ENCODE measurements at places on chromosomes 16 and 17.

DNA sequence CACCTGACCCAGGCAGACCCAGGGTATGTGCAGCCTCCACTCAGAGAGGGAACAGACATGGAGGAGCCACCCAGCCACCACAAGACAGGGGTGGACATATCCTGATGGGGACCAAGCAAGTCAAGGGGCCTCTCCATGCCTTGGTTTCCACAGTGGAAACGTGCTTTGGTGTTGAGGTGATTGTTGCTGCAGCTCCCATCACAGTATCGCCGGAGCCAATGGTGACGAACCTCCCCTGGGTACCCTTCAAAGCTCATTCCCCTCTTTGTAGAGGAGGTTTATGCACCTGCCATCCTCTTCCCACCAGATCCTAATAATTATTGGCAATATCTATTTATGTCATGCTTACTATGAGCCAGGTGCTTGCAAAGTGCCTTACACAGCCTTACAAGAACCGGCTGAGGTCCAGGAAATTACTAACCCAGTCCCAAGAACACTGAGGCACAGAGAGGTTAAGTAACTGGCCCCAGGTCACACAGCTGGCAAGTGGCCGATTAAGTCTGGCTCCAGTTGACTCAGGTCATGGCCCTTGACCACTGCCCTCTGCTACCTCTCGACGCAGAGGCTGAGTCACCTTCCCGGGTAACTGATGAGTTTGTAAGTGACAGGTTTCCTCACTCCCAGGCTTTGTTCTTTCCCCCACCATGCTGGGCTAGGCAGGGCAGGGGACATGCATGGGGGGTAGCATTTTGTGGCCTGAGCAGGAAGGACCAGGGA, 20.6 kb downstream of the SLC12A3 start:
- H3K4me3 ChIP-seq = no peak overlapping the region
- DNase-seq = no peak
- H3K27ac ChIP-seq = no peak overlapping the region
- no peaks in the 10 kb centered on the region for H3K36me3 ChIP-seq

- no peaks in the 10 kb centered on the region for H3K27me3 ChIP-seq
- H3K36me3 ChIP-seq = no peaks in the 10 kb centered on the region
- no peak overlapping the region for H3K4me3 ChIP-seq
- H3K27ac ChIP-seq = no peak overlapping the region
- DNase-seq = no peak
- H3K4me1 ChIP-seq = no peaks in the 10 kb centered on the region
Measured at GRCh38 chr17:71232801-71233559, 887.8 kb upstream of the SOX9 start.

DNA sequence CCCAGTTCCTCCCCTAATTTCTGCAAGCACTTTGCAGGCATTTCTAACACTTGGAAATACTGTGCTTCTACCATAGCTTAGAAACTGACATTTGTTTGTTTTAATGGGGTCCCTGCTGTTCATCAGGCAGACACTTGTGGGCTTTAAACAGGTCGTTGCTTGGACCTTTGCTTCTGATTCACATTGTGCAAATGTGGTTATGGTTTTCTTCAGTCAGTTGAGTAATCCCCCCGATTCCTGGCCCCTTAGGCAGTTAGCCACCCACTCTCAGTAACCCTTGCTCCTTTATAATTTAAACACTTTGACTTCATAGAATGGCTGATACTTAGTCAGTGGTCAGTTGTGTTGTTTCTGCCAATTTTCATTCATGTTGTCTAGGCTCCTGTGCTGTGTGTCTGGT, 39.4 kb downstream of the SLC47A1 start:
- H3K27me3 ChIP-seq = peaks cover 2% of the 10 kb centered on the region
- H3K27ac ChIP-seq = no peak overlapping the region
- DNase-seq = no peak
- no peak overlapping the region for H3K4me3 ChIP-seq
- no peaks in the 10 kb centered on the region for H3K36me3 ChIP-seq

- H3K4me1 ChIP-seq = no peaks in the 10 kb centered on the region
- H3K27me3 ChIP-seq = peaks cover 67% of the 10 kb centered on the region
- H3K36me3 ChIP-seq = no peaks in the 10 kb centered on the region
- H3K27ac ChIP-seq = no peak overlapping the region
Measured at GRCh38 chr17:74146196-74146595, 57.3 kb upstream of the RPL38 start.

GRCh38 chr16:7315813-7316212, 16.8 kb upstream of the RBFOX1 start:
- no peaks in the 10 kb centered on the region for H3K27me3 ChIP-seq
- H3K36me3 ChIP-seq = no peaks in the 10 kb centered on the region
- H3K27ac ChIP-seq = peak overlapping the region; percentile 33
- H3K4me3 ChIP-seq = no peak overlapping the region

DNA sequence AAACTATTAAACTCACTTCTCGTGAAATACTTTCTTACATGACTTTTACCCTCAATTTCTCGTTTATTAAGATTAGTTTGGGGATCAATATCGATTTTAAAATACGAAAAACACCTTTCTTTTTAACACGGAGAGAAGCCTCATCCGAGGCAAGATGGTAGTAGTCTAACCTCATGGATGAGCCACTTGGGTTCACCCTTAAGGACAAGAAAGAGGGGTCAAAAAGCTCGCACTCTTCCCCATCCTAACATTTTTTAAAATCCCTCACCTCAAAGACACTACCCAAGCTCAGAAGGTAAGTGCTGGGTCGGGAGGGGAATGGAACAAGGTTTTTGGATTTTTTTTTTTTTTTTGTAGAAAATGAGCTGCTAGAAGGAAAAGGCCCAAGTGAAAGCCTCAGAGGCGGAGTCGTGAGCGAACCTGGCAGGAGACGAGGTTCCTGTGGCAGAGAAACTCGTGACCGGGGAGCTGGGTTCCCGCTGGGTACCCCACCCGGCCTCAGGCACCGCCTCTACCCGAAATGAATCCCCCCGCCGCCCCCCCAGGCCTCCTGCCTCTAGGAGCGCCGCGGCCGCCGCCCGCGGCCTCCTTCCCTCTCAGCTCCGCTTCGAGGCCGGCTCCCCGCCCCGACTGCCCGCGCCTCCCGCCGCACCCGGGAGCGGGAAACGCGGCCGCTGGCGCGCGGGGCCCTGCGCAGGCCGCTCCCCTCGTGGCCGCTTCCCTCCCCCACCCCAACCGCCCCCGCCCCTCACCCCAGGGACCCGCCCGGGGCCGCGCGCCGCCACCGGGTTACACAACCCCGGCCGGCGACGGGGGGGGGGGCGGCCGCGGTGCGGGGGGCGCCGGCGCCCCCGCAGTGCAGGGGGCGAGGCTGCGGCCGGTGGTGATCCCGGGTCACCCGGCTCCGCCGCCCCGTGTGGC, 1.6 kb downstream of the NUFIP2 start:
- H3K27ac ChIP-seq = peak overlapping the region; percentile 95
- H3K27me3 ChIP-seq = no peaks in the 10 kb centered on the region
- peaks cover 26% of the 10 kb centered on the region for H3K36me3 ChIP-seq
- DNase-seq = peak; percentile 67

- H3K27me3 ChIP-seq = no peaks in the 10 kb centered on the region
- peaks cover 28% of the 10 kb centered on the region for H3K4me1 ChIP-seq
- H3K4me3 ChIP-seq = no peak overlapping the region
- H3K36me3 ChIP-seq = no peaks in the 10 kb centered on the region
Measured at GRCh38 chr16:66035096-66035495, 331.4 kb upstream of the CDH5 start.

- no peaks in the 10 kb centered on the region for H3K36me3 ChIP-seq
- H3K27ac ChIP-seq = peak overlapping the region; percentile 75
- H3K27me3 ChIP-seq = no peaks in the 10 kb centered on the region
Measured at GRCh38 chr17:42361781-42362186, 26.5 kb downstream of the STAT3 start.

DNA sequence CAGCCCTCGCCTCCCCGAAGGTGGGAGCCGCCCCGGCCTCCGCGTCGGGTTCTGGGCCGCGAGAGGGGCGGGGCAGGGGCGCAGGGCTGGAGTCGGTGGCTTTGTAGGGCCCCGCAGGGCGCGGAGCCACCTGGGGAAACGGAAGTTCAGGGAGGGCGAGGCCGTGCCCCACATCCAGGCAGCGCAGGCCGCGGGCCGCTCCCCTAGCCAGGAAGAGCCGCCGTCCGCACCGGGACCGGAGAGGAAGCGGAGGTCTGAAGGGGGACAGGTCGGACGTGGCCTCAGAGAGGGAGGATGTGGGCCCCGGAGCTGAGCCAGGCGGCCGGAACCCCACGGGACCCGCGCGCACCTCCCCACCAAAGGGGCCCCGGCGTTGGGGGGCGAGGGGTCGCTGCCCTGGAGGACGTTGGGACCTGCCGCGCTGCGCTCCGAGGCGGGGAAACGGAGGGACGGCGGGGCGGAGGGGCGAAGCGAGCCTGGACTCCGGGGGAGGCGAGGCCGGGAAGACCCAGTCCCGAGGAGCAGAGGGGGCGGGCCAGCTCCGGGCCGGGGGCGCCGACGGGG, 482 bp upstream of the SLC16A3 start:
- no peaks in the 10 kb centered on the region for H3K36me3 ChIP-seq
- H3K4me3 ChIP-seq = peak overlapping the region; percentile 73
- peaks cover 76% of the 10 kb centered on the region for H3K4me1 ChIP-seq
- peak; percentile 60 for DNase-seq

- H3K36me3 ChIP-seq = no peaks in the 10 kb centered on the region
- H3K4me3 ChIP-seq = peak overlapping the region; percentile 66
- H3K27ac ChIP-seq = peak overlapping the region; percentile 87
Measured at GRCh38 chr16:56617212-56618085, 8.1 kb upstream of the MT1E start.

DNA sequence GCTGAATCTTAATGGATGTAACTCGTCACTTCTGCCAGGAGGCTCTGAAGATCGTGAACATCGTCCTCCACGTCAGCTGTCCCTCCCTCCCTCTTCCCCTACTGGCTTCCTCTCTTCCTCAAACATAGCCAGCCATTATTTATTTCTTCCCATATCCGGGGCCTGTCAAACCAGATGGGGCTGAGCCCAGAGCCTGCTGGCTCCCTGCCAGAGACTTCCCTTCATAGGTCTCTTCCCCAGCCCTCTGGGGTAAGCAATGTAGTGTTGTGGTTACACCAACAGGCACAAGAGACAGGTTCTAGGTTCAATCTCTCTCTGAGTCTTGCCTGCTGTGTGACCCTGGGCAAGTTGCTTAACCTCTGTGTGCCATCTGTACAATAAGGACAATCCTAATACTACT, 40.1 kb upstream of the ZFP90 start:
- H3K36me3 ChIP-seq = no peaks in the 10 kb centered on the region
- no peak overlapping the region for H3K27ac ChIP-seq
- H3K27me3 ChIP-seq = peaks cover 48% of the 10 kb centered on the region
- H3K4me1 ChIP-seq = no peaks in the 10 kb centered on the region
- no peak for DNase-seq

Data from left ventricle myocardium inferior (tissue), 1 donor.